Gastroesophageal sphincter (tissue), 4 donors: ENCODE measurements at places on chromosomes 3 and 15.

- peak; percentile 52 for ATAC-seq
These were observed 251.5 kb downstream of the CLSTN2 start for GRCh38 chr3:140186421-140186920.

GRCh38 chr3:194379231-194379630 is 9.7 kb upstream of the LRRC15 start:
- ATAC-seq = no peak

DNA sequence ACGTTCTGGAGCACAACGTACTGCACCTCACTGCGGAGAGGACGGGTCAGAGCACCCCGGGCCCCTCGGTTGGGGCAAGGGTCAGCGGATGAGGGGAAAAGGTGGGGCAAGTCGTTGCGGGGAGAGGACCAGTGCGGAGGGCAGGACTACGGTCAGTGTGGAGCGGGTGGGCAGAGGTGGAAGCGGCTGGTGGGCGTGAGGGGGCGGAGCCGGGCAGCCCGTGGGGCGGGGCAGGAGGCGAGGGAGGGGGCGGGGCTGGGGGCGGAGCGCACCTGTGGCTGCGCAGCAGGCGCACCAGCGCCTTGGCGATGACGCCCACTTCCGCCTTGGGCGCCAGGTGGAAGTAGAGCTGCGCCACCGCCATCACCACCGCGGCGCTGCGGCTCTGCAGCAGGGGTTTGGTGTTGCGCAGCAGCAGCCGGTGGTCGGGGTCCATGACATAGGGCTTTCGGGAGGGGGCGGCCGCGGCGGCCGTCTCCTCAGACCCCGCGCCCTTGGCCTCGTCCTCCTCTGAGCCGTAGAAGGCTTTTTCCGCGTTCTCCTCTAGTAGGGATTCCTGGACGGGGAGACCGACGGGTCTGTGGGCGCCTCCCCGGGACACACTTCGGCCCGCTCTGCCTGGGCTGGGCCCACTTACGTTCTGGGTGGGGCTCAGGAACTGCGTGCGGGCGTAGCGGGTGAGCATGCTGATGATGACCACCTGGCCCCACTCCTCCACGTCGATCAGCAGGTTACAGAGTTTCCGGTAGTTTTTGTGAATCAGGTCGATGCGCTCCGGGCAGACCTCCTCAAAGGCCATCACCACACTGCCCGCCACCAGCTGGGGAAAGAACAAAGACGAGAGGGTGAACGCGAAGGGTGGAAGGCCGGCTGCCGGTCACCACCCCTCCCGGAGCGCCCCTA is 29.2 kb downstream of the AP3B2 start:
- no peak for ATAC-seq

DNA sequence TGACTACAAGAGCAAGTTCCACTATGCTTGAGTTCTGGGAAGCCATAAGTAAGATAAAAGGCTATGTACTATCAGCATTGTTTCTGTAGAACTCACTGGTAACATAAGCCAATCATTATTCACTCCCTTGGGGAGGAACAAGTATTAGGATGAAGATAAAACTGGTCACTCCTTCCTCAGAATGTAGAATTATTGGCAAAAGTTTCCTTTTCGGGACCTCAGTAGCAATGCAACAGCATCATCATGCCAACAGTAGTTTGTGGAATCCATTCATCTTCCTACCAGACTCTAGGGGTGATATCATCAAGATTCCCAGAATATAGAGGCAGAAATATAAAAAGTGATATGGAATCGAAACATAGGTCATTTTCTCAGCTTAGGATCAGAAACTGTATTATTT is 209.5 kb downstream of the PLOD2 start:
- no peak for ATAC-seq

GRCh38 chr3:36380221-36381031 is at the start of gene STAC:
Gene STAC, plus strand, starts transcription at chr3:36380504. Its CDS starts 140 bp downstream, at chr3:36380644.
- peak; percentile 60 for ATAC-seq

DNA sequence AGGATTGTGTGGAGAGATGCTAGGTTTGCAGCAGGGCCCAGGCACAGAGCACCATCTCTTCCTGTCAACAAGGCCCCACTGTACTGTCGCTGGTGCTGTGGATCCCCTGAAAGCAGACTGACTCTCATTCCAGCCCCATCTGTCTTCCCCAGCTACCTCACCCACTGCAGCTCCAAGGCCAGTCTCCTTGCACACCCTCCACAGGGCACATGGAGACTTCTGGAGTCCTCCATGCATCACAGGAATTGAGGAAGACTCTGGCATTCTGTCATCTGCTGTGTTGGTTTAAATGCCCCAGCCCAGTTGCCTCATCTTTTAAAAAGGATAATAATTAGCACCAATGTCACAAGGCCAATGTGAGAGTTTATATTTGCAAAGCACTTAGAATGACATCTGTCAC is 301.2 kb downstream of the RPLP1 start:
- no peak for ATAC-seq

DNA sequence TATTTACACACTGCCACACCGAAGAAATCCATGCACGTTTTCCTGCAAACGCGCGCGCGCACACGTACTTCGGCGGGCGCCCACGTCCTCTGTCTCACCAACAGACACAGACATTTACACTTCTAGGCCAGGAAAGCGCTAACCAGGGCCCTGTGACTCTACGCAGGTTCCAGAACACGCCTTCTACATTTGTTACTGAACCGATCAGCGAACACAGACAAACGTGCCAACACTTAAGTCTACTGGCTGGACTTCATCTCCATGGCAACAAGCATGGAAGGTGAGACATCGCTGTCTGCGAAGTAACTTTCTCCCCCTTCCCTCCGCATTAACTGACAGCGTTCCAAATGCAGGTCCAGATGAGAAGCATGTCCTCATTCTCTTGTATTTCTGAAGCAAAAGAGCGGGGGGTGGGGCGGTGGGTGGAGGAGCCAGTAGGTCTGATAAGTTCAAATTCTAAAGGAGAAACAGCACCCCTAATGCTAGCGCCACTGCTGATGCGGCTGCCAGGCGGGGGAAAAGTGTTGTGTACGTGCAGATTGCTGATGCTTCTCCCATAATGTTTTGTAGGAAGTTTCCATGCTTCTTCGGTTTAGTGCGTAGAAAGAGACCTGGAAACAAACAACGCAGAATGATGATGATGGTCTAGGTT is at the start of gene CTXN2:
CTXN2 (plus strand) TSS at position 92 of the 652 bp plus-strand sequence. CDS start 9,636 bp downstream, outside the sequence.
- no peak for ATAC-seq

- ATAC-seq = no peak
These were observed 105.0 kb downstream of the SSR3 start for GRCh38 chr3:156449710-156450574.

DNA sequence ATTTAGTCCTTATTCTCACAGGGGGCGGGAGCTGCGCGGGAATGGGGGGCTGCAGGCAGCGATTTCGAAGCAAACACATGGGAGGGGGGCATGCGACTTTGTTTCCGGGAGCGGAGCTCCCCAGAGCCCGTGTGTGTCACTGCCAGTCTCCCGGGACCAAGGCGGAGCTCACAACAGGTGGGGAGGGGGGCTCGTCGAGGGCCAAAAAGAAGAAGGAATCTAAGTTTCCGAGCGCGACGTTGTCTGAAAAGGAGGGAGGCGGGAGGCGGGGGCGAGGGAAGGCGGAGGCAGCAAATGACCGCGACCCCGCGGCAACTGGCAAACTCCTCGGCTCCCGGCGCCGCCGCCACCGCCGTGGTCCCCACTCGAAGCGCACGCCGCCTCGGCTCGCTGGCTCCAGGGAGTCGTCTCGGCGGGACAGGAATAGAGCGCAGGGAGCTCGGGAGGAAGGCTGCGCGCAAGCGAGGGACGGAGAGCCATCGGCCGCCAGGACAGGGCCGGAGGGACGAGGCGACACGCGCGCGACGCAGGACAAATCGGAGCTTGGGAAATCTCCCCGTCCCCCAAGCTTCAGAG is 1.4 kb downstream of the FOXP1 start:
- ATAC-seq = peak; percentile 14

GRCh38 chr3:188607805-188608315 is 453.9 kb downstream of the LPP start:
- no peak for ATAC-seq

DNA sequence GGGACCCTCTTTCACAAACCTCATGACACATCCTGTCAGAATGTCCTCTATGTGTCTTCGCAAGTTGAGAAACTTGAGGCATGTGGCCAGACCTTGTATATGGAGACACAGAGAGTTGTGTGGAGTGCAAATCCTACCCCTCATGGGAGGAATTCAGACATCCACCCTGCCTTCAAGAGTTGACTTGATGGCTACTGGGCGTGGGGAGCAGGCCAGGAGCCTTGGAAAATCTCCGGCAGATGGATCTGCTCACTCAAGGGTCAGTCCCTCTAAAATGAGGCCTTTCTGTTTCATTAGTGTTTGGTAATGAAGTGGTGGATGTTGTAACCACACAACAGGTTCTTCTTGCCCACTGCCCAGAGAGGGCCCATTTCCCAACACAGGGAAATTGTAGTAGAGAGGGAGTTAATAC is 79.0 kb downstream of the ASB7 start:
- peak; percentile 88 for ATAC-seq

- ATAC-seq = no peak
These were observed 252.2 kb downstream of the SHQ1 start for GRCh38 chr3:72595927-72596610.

DNA sequence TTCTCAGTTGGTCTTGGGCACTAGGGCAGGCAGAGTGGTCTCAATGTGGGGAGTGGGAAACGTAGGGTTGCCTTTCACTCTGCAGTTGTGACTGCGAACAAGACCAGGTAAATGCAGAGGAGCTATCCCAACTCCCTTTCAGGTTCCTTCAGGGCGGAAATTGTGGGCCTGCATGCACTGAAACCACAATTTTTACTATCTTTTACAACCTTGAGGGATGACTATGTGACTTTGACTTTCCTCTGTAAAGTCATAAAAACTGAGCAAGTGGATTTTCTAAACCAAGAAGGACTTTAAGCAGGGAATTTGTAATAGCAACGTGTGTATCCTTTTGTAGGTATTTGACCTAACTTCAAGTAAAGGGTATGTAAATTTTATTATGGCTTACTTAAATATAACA is 171.4 kb upstream of the CADPS start:
- ATAC-seq = no peak

GRCh38 chr3:12443781-12444522 is 40.3 kb upstream of the TSEN2 start:
- no peak for ATAC-seq

- no peak for ATAC-seq
These were observed 8.4 kb upstream of the CMTM6 start for GRCh38 chr3:32511005-32511404.

DNA sequence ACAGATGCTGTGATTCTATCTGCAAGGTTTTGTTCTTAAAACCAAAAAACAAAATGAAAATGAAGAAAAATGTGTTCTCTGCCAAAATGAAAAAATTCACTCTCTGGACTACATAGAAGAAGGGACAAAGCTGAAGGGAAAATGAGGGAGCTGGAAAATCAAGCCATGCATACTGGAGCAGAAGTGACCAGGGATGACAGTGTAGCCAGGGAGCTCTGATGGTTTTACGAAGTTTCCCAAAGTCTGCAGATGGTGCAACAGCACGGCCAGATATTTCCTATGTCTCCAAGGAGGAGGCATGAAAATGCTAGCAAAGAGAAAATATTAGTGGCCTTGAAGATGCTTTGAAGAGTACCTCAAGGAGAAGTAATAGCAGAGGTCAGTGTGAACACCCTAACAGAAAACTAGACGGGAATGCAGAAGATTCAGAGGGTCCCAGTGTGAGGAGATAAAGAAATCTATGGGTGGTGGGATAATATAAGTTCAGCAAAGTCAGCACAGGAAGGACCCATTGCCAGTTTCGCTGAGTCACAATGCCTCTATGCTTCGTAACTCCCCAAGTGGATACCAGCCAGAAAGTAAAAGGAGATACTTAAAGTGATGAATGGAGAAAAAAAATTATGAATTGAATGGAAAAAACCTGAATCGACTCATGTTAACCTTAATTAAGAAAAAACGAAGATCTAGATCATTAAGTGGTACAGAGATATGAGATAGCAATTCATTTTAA is 39.0 kb upstream of the POMGNT2 start:
- no peak for ATAC-seq

DNA sequence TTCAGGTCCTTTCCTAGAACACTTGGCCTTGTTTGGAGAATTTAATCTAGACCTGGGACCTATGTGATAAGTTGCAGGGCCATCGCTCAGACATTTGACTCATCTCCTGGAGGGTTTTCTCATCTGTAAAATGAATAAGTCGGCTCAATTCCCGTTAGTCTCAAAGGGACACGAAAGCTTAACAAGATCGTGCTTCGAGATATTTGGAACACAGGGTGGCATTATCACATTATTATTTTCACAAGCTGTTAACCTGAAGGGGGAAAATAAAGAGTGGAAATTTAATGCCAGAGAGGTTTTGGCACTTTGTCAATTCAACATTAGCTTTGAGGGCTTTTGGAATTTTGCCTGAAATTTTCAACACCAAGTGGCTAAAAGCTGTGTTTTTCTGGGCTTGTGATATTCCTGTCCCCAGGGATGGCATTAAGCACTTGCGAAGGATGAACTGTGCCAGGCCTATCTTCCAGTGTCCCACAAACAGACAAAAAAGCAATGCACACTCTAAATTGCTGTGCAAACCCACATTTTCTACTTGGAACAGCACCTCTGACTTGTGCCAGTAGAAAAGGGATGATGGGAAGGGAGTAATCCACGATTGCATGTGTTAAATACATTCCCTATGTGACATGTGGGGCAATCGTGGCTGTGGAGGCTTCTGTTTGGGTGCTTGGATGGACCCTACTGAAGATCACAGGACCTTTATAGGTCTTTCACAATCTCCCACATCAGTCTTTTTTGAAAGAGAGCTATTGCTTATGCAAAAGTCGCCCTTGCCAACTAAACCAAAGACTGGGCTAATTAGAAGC is 478.7 kb downstream of the MFSD1 start:
- no peak for ATAC-seq

DNA sequence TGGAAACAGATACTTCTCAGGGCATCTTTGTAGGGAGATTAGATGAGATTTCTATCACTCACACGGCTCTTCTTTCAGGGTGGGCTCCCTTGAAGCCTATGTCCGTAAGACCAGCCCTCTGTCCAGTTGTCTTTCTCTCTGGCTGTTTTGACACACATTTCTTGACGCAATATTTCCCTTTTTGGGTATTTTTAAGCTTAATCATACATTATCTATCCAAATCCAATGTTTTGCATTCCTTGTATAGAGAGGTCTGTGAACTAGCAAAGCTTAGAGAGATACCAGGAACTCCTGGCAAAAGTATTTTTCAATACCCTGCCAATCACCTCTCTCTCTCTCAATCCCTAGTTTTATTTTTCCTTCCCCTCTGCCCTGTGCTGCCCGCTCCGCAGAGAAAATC is 79.3 kb downstream of the EOMES start:
- no peak for ATAC-seq

DNA sequence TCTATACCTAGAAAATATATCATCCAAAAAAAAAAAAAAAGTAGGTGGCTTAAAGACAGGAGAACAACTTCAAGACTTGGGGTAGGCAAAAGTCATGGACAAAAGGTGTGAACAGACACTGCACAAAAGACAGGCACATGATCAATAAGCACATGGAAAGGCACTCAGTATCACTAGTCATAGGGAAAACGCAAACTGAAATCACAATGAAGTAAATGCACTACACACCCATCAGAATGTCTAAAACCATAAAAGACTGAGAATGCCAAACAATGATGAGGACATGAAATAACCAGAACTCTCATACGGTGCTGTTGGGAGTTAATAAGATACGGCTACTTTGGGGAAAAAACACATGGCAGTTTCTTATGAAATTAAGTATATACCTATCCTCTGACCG is 40.0 kb downstream of the CHSY1 start:
- ATAC-seq = no peak
